ENCODE measurements at places on chromosomes 5 and 9.

DNA sequence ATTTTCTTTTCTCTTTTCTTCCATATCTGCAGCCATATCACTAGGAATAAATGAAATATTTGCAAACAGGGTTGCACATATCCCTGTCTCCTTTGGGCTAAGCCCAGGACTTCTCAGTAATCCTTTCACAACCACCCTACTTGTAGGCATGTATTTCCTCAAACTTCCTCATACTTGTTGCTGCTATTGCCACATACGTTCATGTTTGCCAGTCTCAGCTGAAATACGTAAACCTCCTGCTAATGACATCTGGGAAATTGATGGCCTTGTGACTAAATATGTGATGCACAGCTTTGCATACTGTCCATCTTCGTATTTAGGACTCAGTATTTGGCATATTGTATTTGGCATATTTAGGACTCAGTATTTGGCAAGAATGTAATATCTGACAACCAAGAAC is 224.6 kb downstream of the PLK2 start:
- no peaks in the 10 kb centered on the region for H3K36me3 ChIP-seq
- H3K4me3 ChIP-seq: no peak overlapping the region
- peaks cover 10% of the 10 kb centered on the region for H3K4me1 ChIP-seq
- no peak overlapping the region for H3K27ac ChIP-seq
- no peaks in the 10 kb centered on the region for H3K27me3 ChIP-seq
- DNase-seq: no peak

DNA sequence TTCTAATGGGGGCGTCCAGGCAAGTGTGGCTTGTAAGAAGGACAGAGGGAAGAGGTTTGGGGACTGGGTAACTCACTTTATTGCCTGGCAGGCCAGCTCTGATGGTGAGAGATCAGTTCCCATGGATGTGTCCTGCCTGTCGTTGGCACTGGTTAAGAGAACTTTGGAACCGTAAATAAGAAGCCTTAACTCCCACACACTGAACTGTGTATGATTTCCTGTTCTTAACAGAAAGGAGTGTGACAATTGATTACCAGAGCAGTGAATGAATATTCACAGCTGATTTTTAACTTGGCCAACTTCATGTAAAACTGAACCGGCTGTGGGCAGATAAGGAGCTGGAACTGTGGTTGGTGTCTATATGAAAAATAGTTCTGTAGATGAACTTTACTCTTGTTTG is 63.2 kb downstream of the MEGF10 start:
- no peaks in the 10 kb centered on the region for H3K36me3 ChIP-seq
- no peak overlapping the region for H3K27ac ChIP-seq
- no peaks in the 10 kb centered on the region for H3K4me1 ChIP-seq
- no peak overlapping the region for H3K4me3 ChIP-seq

GRCh38 chr9:19598722-19599121 is 189.9 kb downstream of the ACER2 start:
- H3K27me3 ChIP-seq: peaks cover 2% of the 10 kb centered on the region
- no peaks in the 10 kb centered on the region for H3K4me1 ChIP-seq
- H3K4me3 ChIP-seq: no peak overlapping the region
- no peak for DNase-seq
- H3K36me3 ChIP-seq: no peaks in the 10 kb centered on the region
- no peak overlapping the region for H3K27ac ChIP-seq

DNA sequence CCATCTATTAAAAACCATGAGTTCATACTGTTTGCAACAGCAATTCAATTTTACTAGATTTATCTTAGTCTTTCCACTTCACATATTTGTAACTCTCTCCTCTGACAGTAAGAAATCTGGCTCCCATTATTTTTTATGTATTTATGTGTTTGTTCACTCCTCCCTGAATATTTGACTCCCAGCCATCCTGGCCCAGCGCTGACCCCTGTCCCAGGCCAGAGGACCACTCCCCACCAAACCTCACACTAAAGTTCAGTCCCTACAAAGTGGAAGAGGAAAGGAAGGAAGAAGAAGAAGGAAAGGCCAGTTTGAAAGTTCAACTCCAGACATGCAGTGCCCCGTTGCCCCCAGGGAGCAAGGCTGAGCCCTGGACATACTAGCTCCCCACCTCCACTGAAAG is 271.8 kb downstream of the ADAMTSL1 start:
- no peak for DNase-seq
- no peaks in the 10 kb centered on the region for H3K27me3 ChIP-seq
- H3K4me3 ChIP-seq: no peak overlapping the region
- H3K4me1 ChIP-seq: no peaks in the 10 kb centered on the region
- no peak overlapping the region for H3K27ac ChIP-seq

Measured in activated B cell treated with CpG ODN at 0.5 μM for 24 hours (primary cell).